ENCODE measurements at places on chromosomes 16 and 17.

- DNase-seq = no peak
Measured at GRCh38 chr17:31297090-31297489, at the start of gene OMG. Gene OMG (minus strand): TSS chr17:31297239. CDS start chr17:31296331, 908 bp downstream.

DNA sequence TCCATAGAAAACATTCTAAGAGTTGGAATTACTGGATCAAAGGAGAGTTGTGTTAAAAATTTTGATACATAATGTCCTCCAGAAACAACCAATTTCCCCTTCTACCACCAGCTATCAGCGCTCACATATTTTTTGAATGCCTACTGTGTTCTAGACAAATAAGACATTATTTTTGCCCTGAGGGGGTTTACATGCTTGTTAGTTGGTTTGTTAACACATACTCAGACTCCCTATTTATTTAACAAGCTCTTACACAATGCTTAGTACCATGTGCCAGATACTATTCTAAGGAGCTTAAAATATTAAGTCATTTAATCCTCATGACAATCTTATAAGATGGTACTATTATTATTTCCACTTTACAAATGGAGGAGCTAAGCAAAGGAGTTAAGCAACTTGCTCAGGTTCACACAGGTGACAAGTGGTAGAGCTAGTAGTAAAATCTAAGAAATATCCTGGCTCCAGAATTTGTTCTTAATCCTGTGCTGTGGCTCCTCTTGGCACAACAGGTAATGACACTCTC, 194.2 kb downstream of the UTP18 start:
- no peak for DNase-seq

GRCh38 chr16:19753815-19754643, 36.0 kb downstream of the IQCK start:
- peak; percentile 65 for DNase-seq

DNA sequence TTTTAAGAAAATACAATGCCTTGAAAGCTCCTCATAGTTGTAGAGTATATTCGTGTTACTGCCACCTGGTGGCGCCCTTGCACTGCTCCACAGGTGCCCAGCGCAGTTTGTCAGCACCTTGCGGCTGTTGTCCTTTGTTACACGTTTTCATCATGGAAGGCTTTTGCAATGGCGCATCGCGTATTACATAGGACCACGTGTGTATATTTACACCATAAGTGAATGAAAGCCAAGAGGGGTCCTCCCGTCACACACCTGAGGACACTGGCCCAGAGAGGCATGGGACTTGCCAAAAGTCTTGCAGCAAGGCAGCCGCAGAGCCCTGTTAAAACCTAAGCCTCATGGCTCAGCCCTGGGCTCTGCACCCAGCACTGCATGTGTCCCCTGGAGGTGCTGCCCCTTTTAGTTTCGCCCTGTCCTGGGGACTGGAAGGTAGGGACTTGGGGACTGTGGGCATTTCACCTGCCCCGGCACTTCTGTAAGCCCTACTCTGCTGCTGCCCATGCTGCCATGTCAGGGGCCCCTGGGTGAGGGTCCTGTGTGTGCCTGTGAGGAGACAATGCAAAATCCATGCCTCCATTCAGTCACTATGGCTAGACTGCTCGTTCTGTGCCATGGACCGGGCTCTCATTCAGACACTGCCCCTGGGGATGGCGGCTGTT, 24.3 kb downstream of the POLR3E start:
- DNase-seq = peak; percentile 69

- DNase-seq = no peak
Measured at GRCh38 chr16:27892879-27893278, 170.6 kb downstream of the GSG1L start.

GRCh38 chr17:7647018-7647417, 3.7 kb upstream of the ATP1B2 start:
- DNase-seq = no peak

- no peak for DNase-seq
Measured at GRCh38 chr16:80274576-80275191, 266.1 kb upstream of the DYNLRB2 start.

DNA sequence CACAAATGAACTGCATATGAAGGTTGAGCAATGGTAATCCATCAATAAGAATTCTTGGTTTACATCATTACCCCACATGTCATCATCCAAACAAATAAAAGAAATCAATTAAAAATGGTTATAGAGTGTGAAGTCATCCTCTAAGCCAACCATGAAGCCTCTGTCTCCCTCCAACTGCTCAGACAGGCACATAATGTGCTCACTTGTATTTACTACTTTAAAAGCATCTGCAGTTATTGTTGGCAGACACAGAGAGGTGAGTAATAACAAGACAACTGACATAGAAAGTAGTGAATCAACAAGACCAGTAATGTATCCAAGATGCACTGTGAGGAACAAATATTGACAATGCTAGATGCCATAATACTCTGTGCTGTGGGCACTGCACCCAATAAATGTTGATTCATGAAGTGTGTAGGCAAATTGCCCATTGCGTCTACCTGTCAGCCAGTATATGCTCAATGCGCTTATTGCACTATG, 20.0 kb downstream of the ADAMTS18 start:
- DNase-seq = no peak

DNA sequence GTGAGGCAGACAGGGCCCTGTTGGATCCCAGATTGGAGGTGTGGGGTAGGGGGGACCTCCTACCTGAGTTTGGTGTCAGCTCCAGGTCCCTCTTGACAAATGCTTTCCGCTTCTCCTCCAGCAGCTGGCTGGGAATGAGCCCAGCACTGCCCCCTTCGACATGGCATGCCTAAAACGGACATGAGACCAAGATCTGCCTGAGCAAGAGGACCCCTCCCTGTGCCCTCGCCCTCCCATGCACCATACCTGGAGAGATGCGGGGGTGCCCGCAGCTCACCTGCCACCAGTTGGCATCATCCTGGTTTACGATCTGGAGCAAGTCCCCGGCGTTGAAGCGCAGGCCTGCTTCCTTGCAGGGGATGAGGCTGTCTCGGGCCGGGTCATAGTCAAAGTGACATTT, 26.2 kb downstream of the MPP2 start:
- DNase-seq = no peak

DNA sequence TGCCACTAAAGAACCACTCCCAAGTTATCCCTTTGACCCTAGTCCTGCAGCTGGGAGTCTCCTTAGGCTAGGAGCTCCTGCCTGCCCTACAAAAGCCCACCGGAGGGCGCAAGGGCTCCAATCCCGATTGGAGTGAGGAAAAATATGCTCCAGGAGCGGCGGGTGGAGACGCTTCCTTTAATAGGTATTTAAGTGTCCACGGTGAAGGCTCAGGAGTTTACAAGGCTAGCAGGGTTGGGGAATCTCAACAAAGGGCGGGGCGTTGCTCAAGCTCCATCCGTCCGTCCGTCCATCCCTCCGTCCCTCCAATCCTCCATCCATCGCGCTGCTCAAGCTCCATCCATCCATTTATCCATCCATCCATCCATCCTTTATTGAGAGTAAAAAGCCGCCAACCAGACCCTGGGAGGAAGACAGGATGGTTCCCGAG, 556 bp upstream of the SPNS1 start:
- peak; percentile 70 for DNase-seq
